ENCODE measurements at places on chromosomes 5 and 9.

DNA sequence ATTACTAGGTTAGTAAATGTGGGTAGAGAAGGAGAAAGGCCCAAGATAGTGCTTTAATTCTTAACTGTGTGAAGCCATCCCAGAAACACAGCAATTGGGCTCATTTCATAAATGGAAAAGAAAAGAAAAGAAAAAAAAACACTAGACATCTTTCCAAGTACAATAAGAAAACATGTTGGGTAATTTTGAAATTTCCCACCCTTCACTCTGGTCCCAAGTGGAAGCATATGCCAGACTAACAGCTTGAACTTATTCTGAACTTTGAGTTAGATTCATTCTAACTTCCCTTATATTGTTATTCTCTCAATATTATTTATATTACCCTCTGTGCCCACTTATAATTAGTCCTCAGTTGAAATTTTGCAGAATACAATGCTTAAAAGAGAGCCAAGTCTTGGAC is 113.4 kb upstream of the GHR start:
- DNase-seq, result no peak

GRCh38 chr5:6058055-6058715 is 320.2 kb downstream of the MED10 start:
- DNase-seq, result no peak

DNA sequence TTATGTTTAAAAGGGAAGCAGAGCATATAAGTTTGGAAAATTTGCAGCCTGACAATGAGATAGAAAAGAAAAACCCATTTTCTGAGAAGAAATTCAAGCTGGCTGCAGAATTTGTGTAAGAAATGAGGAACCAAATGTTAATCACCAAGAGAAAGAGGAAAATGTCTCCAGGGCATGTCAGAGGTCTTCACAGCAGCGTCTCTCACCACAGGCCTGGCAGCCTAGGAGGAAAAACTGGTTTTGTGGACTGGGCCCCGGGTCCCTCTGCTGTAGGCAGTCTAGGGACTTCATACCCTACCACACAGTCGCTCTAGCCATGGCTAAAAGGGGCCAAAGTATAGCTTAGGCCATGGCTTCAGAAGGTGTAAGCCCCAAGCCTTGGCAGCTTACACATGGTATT is 32.1 kb upstream of the HSD17B4 start:
- peak; percentile 72 for DNase-seq

GRCh38 chr9:111902391-111903139 is 6.0 kb downstream of the UGCG start:
- DNase-seq, result no peak

GRCh38 chr5:91849069-91849468 is 466.0 kb upstream of the ARRDC3 start:
- DNase-seq, result no peak
